HS-5 (cell line): ENCODE measurements at places on chromosomes 6 and 20.

- no peak for DNase-seq
Observed at GRCh38 chr6:146209942-146210341, 181.1 kb downstream of the GRM1 start.

GRCh38 chr6:146850238-146850896, 251.6 kb downstream of the ADGB start:
- peak; percentile 90 for DNase-seq

DNA sequence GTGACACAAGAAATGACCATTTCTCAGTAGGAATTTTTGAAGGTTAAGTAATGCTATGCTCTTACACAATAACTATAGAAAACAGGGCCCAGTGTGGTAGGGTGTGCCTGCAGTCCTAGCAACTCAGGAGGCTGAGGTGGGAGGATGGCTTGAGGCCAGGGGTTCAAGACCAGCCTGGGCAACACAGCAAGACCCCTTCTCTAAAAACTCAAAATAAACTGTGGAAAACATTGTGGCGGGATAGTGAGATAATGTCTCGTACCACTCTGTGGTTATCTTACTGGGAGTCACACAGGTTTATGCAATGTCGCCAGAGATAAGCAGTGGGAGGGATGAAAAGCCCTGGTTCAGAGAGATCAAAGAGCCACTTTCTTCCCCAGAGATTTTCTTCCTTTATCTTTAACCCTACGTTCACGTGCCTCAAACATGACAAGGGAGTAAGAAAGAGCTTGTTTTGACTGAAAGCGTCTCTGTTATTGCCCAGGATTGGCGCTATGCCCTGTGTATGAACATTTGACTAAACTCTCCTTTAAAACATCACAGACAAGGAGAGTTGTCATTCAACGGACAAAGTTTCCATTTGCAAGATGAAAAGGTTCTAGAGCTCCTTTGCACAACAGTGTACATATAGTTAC, 13.9 kb downstream of the GCM1 start:
- DNase-seq = no peak

DNA sequence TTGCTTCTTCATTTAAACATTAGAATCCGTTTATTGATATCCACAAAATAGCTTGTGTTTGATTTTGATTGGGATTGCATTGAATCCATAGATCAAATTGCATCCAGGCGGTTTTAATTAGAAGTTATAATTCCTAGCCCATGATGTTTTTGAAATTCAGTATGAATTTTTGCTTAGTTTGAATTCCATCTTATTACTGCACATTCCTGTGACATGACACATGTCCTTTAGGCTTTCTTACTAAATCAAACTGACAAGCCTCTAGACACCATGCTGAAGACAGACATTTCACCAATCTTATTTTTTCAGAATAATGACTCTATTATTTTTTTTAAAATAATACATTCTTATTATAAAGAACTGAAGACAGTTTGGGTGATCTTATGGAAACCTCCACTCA, 21.4 kb upstream of the PI16 start:
- peak; percentile 83 for DNase-seq

DNA sequence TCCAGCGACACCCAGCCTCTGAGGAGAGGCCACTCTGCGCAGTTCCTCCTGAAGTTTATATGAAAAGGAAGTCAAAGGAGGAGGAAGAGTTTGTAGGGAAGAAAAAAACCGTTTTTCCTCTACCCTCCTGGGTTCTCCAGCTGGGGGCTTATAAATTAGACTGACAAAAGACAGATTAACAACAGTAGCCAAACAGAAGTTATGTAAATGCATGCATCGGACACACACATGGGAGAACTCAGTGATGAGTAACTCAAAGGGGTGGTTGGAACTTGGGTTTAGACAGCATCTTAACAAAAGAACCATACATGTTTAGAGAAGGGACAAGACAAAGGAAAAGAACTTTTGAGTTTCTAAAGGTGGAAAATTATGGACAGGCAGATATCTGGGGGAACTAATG, 71.2 kb downstream of the CD24 start:
- DNase-seq = no peak

- no peak for DNase-seq
Observed at GRCh38 chr6:158095031-158095430, 73.0 kb downstream of the SERAC1 start.

DNA sequence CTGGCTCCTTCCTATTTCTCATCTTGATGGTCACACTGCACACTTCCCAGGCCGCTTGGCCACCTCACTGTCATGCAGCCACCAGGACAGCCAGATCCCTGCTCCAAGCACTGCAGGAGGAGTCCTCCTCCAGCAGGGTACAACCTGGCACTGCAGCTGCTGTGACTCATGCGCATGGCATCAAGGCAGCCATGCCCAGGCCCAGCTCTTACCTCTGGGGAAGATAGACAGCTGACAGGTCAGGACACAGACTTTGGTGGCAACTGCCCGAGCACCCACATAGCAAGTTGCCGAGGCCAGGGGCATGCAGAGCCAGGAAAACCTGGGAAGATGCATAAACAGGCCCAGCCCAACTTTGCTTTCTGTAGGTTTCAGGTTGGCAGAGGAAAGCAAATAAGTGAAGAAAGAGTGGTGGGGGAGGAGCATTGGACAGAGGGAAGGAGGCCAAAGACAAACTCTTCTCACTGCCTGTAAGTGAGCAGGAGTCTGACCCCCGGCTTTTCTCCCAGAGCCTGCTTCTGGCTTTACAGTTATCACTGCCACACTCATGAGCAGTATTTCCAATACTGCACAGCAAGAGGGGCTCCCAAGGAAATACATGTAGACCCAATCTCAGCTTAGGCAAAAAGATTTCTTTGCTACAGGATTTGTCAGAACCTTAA, 38.8 kb downstream of the SLC22A3 start:
- DNase-seq = no peak

- no peak for DNase-seq
Observed at GRCh38 chr6:35073766-35074471, 67.2 kb downstream of the TCP11 start.

- DNase-seq = no peak
Observed at GRCh38 chr6:117531346-117531745, 48.9 kb downstream of the DCBLD1 start.

DNA sequence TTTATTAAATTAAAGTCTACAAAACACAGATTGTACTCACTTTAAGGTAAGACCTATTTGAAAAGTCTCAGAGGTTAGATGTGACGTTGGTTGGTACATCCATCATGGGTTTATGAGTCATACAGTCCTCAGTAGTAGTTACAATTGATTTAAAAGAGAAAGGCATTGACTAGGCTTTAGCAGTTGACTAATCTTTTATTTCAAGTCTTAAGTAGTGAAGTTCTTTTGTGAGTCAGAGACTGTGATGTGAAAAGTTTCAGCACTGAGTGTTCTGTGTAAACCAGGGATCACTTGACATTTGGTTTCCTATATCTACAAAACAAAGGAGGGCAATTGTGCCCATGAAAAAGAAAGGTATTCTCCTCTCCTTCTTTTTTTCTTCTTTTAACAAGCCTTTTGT, 221.3 kb downstream of the GRIK2 start:
- peak; percentile 23 for DNase-seq

- no peak for DNase-seq
Observed at GRCh38 chr20:43744151-43744611, 17.4 kb upstream of the GTSF1L start.

DNA sequence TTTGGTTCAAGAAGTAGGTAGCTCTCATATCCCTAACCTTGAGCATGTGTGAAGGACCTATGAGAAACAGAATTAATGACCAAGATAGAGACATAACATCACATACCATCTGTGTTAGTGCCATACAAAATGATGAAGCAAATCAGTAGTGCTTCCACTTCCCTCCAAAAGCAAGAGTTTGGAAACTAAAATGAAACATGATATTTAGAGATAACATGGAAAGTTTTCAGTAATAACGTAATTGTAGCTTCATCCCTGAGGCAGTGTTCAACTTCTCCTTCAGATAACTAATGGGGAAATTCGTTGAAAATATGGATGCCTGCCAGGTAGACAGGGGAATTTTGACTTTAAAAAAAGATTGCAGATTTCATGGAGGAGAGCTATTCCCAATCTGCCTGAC, 248.4 kb upstream of the IRAK1BP1 start:
- no peak for DNase-seq

- DNase-seq = peak; percentile 98
Observed at GRCh38 chr20:50744143-50744792, 12.9 kb downstream of the PARD6B start.

GRCh38 chr20:51720854-51721253, 47.3 kb downstream of the ATP9A start:
- no peak for DNase-seq
